Gastrocnemius medialis (tissue), 4 donors: ENCODE measurements at places on chromosomes 4 and X.
A peak's percentile ranks its signal among the peaks of the same experiment; 100 is the strongest.

GRCh38 chrX:44494357-44494756 lies 48.3 kb downstream of the FUNDC1 start:
- no peak overlapping the region for H3K4me3 ChIP-seq
- peaks cover 4% of the 10 kb centered on the region for H3K27me3 ChIP-seq
- H3K4me1 ChIP-seq = no peaks in the 10 kb centered on the region

DNA sequence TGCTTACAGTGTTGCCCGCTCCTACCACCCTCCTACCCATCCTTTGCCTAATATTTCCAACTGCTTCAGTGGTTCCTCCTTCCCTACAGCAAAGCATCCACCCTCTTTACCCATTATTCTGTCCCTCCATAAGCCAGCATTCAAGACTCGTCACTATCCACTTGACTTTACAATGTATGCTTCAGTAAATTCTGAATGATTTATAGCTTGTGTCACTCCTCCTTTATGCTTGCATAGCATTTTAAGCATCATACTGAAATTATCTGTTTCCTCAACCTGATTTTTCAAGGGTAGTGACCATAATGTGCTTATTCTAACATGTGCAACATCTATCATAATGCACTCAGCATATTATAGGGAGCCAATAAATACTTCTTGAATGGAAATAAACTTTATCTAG lies 365.5 kb downstream of the RAB28 start:
- H3K36me3 ChIP-seq = no peaks in the 10 kb centered on the region
- H3K4me3 ChIP-seq = no peak overlapping the region
- no peaks in the 10 kb centered on the region for H3K27me3 ChIP-seq
- no peak for DNase-seq

DNA sequence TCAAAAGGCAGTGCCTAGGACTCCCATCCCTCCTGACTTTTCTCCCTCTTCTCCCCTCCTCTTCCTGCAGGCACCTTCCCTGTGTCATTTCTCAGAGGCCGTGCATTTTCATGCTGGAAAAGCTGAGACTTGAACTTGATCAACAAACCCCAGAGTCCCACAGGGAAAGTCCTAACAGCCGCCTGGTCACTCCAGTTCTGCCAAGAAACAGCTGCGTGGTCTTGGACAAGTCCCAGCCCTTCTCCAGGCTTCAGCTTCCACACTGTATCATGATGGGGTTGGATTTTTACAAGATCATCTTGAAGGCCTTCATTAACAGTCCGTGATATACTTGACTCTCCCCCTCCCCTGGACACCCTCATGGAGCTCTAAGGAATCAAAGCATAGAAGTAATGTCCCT lies 366.0 kb downstream of the BCOR start:
- H3K27ac ChIP-seq = no peak overlapping the region
- DNase-seq = no peak
- peaks cover 3% of the 10 kb centered on the region for H3K27me3 ChIP-seq
- H3K36me3 ChIP-seq = no peaks in the 10 kb centered on the region
- H3K4me3 ChIP-seq = no peak overlapping the region
- H3K4me1 ChIP-seq = peaks cover 9% of the 10 kb centered on the region

DNA sequence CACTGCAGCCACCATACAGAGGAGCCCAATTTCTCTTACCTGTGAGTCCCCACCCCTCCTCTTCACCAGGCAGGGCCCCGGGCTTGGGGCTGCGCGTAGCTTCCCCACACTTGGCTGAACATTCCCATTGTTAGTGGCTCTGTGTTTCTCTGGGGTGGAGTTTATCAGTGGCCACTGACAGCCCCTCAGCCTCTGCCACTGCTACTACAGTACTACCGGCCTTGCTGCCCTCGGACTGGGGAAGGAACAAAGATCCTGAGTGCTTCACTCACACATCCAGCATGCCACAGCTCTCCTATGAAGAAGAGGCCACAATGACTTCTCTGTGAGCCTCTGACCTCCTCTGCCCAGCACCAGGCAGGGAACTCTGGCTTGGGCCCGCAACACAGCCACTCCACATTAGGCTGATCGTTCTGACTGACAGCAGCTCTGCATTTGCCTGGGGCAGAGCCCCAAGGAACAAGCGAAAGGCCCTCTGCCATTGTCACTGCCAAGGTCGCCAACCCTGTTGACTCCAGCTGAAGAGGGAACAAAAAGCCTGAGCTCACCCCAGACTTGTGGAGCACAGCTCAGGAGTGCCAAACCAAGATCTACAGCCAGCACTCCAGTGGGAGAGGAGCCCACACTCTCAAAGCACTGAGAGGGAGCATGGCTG lies 24.0 kb downstream of the ABCB7 start:
- H3K4me1 ChIP-seq = peaks cover 3% of the 10 kb centered on the region
- H3K27ac ChIP-seq = no peak overlapping the region
- H3K36me3 ChIP-seq = no peaks in the 10 kb centered on the region
- H3K4me3 ChIP-seq = no peak overlapping the region

- no peaks in the 10 kb centered on the region for H3K27me3 ChIP-seq
- H3K4me1 ChIP-seq = no peaks in the 10 kb centered on the region
- no peaks in the 10 kb centered on the region for H3K36me3 ChIP-seq
- H3K27ac ChIP-seq = no peak overlapping the region
- H3K4me3 ChIP-seq = peak overlapping the region; percentile 52
- peak; percentile 15 for DNase-seq
These were observed 14.4 kb upstream of the RAB40A start for GRCh38 chrX:103533511-103534216.
